ENCODE measurements at places on chromosomes 13 and 19. TPM values are rescaled to one million over a fixed set of nuclear protein-coding genes. Genes with fewer than 3 reads are reported as not detected.

The FARP1 gene
- total RNA-seq, result 11.1 TPM

The MBD3L3 gene
- total RNA-seq, result not detected

The KIR2DL3 gene
- not detected for total RNA-seq

The B3GNT3 gene
- total RNA-seq, result 27.4 TPM

The KLK2 gene
- total RNA-seq, result 0.53 TPM

- no peak for DNase-seq
Observed at GRCh38 chr13:27391471-27391870, 32.9 kb upstream of the GTF3A start.

DNA sequence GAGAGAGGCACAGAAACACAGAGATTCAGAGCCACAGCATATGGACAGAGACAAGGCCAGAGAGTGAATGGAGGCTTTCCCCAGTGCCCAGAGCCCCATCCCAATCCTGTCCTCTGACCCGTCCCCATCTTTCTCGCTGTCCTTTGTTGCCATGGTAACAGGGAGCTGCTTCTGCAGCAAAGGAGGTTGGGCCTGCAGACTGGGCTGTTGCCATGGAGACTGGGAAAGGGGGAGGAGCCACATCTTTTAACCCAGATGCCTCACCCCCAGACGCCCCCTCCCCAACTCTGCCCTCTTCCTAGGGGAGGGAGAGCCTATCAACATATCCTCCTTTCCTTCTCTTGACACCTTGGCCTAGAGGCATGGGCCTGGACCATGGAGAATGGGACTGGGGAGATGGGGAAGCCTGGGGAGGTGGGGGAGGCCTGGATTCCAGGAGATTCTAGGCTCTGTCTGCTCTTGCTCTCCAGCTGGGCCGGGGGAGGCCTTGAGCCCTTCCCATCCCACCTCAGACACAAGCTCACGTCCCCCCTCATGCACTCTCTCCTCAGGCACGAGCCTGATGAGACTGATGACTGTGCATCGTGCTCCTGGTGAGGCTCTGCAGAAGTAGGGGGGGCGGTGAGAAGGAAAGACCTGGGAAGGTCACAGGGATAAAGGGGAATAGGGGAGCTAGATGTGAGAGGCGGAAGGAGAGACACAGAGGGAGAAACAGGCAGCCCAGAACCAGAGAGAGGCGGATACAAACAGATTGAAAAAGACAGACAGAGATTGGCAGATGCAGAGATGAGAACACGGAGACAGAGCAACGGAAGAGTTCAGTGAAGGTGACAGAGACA is 2.1 kb upstream of the ATP1A3 start:
- no peak for DNase-seq

DNA sequence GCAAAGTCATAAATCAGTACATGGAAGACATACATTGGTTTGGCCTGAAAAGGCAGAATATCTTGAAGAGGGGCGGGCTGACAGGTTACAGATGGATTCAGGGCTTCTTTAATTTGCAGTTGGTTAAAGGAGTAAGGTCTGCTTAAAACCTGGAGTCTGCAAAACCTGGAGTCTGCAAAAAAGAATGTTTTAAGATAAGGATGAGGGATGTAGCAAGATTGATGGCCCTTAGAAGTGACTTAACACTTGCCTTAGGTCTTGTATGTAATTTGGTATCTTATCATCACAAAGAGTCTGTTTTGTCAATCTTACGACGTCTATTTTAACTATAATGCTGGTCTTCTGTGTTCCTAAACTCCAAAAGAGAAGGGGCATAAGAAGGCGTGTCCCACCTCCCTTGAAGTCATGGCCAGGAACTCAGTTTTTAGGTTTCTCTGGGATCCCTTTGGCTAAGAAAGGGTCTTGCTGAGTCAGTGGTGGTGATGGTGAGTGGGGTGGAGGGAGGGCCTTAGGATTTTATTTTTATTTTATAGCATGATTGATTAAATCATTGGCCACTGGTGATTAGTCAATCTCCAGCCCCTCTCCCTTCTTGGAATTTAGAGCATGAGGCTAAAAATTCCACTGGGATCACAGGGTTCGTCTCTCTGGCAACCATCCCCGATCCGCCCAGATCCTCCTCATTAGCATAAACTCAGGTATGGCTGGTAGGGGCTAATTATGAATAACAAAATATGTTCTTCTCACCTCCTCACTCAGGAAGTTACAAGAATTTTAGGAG is 10.1 kb upstream of the HAS1 start:
- DNase-seq, result no peak

GRCh38 chr13:25170554-25171111 is 1.5 kb downstream of the AMER2 start:
- DNase-seq, result no peak

GRCh38 chr13:41651413-41652058 is 194.2 kb downstream of the RGCC start:
- DNase-seq, result no peak

- DNase-seq, result no peak
Observed at GRCh38 chr19:40191836-40192646, 815 bp downstream of the MAP3K10 start.

DNA sequence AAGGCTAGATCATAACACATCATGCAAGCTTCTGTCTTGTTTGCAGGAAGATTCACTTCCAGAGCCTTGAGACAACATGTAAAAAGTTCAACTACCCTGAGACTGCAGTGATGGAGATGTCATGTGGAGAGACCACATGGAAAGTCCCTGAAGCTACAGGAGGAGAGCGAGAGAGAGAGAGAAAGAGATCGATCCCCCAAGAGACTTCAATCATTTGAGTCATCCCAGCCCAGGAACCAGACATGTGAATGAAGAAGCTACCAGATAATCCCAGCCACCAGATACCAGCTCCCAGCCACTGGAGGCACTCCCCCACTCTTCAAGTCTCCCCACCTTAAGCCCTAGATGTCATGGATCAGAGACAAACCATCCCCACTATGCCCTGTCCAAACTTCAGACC is 10.7 kb upstream of the EVI5L start:
- no peak for DNase-seq

- DNase-seq, result no peak
Observed at GRCh38 chr13:99725644-99726043, 224.4 kb downstream of the TM9SF2 start.

DNA sequence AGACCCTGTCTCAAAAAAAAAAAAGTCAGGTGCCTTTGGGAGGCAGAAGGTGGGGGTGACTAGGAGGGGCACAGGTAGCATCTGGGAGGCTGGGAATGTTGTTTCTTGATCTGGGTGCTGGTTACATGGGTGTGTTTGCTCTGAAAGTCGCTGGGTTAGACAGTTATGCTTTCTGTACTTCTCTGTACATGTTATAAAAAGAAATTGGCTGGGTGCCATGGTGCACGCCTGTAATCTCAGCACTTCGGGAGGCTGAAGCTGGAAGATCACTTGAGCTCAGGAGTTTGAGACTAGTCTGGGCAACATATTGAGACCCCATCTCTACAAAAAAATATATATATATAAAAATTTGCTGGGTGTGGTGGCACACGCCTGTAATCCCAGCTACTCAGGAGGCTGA is 15.1 kb downstream of the NOSIP start:
- no peak for DNase-seq
